GM12864 (cell line): ENCODE measurements at places on chromosomes 12 and 14.
A peak's percentile ranks its signal among the peaks of the same experiment; 100 is the strongest.

GRCh38 chr14:63940387-63940786 lies 87.6 kb downstream of the SYNE2 start:
- no peak for DNase-seq

GRCh38 chr12:19485240-19485639 lies 45.9 kb downstream of the AEBP2 start:
- DNase-seq: no peak

- DNase-seq: no peak
Observed at GRCh38 chr14:99681101-99681831, 2.8 kb upstream of the CYP46A1 start.

DNA sequence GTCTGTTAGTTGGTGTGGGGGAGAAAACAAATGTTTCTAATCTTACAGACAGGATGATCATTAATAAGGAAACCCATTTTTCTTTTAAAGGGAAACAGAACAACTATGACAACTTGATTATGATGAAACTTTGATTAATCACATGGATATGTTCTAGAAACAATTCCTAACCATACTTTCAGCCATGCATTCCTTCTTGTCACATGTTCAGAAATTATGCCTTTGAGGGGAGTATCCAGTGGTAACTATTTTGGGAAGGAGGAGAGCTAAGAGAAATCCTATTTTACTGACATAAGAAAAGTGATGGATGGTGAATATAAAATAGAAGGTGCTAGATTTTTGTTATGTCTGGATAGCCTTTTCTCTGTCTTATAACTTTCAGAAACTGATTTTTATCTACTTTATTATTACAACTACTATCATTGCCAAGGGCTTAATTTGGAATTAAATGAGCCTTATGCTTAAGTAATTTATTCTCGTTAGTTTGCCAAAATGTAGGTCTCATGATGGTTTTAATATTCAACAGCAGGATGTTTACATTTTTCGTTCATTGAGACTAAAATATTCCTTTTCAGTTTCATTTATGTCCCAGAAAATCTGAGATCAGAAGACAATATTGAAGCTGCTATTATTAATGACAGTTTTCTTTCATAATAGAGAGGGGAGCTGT lies 200.1 kb downstream of the TMTC2 start:
- no peak for DNase-seq

DNA sequence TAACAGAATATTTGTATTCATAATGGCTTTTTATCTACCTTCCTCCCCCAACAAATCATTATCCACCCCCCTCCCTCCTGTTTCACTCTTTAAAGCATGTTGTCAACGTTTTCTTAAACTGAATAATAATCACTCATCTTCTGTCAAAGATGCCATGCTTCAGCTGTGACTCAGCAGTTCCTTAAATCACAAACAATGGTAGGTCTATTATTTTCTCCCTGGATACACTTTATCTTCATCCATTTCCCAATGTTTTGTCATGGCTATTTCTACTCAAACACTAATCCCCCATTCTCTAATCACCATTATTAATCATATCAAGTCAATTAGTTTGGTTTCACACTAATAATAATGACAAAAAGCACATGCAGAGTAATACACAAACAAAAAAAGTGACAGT lies 6.5 kb downstream of the CLEC12B start:
- no peak for DNase-seq

DNA sequence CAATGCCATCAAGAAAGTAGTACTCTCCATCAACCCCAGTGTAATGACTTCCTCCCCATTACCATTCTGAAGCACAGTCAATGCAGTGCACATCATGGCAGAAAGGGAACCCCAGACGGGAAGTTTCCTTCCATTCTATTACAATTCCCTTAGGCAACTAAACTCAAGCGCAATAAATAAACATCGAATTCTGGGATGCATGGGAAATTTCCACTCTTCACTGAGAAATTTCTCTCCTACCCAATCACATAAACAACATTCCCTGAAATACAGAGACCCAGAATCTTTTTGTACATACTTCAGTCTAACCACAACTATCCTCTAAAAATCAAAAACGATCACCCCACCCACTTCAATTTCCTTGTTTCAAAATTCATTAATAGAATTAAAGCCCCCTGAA lies 20.0 kb downstream of the SARNP start:
- DNase-seq: no peak

GRCh38 chr14:89926694-89927093 lies 27.8 kb downstream of the EFCAB11 start:
- DNase-seq: no peak

DNA sequence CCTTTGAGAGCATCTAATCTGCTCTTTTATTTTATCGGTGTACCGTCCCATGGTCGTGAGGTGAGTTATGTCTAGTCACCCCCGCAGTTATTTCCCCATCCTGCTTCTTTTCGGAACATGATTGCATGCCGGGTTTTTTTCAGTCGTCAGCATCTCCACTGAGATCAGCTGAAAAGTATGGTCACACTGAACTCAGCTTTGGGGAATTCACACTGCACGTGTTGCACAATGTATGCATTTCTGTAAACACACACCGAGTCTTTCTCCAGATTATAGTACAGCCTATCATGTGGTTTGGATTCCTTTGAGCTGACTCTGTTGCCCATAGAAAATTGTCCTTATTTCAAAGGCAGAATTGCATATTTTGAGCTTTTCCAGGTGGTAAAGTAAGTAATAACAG lies 24.6 kb downstream of the PLXNC1 start:
- DNase-seq: no peak

- DNase-seq: no peak
Observed at GRCh38 chr12:575129-575502, 88.1 kb downstream of the NINJ2 start.

- DNase-seq: peak; percentile 85
Observed at GRCh38 chr14:69153152-69153872, 393 bp upstream of the DCAF5 start.

DNA sequence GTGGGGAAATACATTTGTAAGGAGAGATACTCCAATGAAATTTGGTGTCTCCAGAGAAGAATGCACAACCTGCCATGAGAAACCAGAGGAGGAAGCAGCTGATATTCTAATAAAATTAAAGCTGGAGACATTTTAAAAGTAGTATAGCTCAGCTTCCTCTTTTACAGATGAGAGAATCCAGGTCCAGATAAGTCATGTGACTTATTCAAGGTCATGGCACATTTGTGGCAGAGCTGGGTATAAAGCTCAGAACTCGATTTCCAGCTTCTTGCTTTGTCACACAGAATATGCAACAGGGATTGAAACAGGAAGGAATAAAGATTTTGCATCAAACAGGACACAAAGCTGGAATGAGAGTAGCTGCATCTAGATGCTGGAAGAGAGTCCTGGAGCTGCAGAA lies 174.8 kb downstream of the EMP1 start:
- no peak for DNase-seq

GRCh38 chr14:33642080-33642479 lies 308.8 kb downstream of the EGLN3 start:
- DNase-seq: no peak
